ENCODE measurements at places on chromosomes 16 and 17.

DNA sequence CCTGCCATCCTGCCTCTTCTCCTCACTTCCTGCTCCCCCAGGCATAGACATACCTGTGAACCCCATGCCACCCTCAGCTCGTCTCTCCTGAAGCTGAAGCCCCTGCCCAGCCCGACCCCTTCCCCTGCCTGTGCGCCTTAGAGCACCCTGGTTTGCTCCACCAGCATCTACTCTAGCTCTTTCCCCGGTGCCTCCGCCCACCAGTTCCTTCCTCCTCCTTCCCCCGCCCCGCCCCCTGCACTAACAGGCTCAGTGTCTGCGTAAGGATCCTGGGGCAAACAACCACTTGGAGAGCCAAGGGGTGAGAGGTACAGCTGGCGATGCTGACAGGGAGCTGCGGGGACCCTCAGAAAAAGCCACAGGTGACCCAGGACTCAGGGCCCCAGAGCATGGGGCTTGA lies 1.9 kb downstream of the GPR142 start:
- DNase-seq, result peak; percentile 26

GRCh38 chr17:60695960-60696359 lies 18.3 kb downstream of the BCAS3 start:
- no peak for DNase-seq

GRCh38 chr17:72724267-72724666 lies 368.2 kb downstream of the SLC39A11 start:
- no peak for DNase-seq

DNA sequence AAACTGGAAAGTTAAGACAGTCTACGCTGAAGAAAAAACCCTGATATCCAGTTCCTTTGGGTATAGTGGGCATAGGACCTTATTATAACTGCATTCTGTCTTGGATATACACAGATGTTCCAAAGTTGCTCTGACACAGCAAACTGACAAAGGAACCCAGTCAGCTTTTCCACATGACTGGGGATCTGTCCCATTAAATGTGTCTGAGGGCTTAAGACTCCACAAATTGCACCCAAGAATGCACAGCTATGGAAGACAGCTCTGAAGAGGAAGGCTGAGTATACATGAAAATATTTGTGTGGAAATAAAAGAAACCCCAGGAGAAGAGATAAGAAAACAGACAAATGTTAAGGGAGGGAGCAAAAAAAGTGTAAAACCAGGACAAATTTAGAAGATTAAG lies 114.1 kb downstream of the SPAG9 start:
- DNase-seq, result no peak

DNA sequence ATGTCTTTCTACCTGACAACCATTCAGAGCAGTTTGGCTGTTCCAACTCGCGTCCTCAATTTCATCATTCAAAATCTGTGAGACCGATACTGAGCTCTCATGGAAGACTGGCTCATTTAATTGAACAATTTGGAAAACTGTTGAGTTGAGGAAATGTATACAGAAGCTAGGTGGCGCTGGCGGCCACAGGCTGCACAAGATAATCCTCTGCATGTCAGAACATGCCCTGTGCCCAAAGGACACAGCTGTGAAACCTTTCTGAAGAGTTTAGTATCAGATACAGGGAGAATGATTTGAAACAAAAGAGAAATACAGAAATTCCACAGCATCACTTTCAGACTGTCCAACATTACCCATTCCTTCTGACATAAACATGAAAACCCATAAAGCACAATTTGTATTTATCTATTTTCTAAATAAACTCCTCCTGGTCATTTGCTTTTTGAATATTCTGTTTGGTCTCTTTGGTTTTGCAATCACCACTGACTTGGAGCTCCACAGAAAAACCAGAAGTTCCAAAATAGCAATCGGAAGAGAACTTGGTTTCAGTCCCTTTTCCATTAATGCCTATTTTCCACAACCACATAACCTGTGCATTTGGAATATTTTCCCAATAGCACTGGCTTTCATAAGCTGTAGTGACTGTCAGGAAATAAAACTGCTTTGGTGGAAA lies 192.8 kb downstream of the MAP2K6 start:
- DNase-seq, result no peak

DNA sequence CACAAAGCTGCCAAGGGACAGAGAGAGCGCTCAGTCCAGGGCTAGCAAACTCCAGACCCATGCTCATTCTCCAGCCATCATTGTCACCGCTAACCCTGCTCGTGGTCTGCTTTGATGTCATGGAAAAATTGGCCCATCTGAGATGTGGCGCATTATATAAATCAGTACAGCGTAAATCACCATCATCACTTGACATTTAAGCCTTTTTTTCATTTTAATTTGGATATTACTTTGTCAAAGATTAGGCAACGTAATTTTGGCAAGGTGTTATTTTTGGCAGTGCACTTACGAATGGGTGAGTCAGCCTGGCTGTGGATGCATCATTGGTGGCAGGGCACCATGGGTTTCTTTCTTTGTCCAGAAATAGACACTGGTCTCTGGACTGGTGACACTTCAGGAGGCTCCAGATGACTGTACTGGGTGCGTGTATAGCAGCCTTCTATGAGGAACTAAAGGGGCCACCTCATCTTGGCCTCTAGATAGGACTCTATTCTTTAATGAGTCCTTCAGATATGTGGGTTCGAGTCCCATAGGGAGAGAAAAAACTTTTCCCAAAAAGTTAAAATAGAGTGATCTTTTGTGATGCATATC lies 166.3 kb downstream of the MSI2 start:
- DNase-seq, result no peak

DNA sequence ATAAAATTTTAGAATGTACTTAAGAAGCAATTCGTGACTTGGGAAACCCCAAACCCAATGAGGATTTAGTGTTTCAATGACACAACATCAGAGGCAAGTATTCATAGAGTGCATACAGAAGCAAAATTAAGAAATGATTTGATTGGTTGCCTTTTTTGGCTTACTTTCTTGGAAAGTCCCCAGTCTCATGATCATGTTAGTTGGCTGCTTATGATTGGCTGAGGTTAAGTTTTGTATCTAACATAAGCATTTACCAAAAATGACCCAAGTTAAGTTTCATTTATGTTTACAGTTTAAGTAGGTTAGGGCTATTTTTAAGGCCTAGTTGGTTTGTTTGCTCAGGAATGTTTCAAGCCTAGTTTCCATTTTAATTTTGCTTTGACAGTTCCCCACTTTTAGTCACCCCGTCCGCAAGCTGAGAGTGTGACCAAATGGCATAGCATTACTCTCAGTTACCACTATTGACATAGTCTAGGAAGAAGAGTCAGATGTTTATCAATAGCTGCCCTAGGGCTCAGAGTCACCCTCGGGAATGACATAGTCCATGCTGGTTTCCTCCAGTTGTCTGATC lies 36.2 kb downstream of the DGKE start:
- DNase-seq, result no peak

GRCh38 chr17:55763856-55764255 lies 13.0 kb downstream of the PCTP start:
- DNase-seq, result no peak

GRCh38 chr16:28313587-28313986 lies 21.3 kb downstream of the SBK1 start:
- DNase-seq, result no peak

DNA sequence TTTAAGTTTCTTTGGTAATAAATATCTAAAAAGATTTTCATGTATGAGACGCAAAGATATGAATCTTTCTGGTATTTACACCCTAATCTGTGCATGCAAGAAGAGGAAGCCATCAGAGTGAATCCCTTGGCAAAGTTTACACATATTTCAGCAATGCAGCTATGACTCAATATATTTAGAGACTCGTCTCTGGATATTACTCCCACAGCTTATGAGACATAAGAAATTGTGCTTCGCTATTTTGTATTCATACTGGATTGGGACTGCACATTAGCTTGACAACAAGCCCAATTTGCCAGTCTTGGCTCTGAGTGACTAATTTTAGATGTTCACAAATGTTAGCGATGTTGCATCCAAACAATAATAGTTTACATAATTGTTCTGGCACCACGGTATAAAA lies 532.0 kb downstream of the CDH11 start:
- no peak for DNase-seq

DNA sequence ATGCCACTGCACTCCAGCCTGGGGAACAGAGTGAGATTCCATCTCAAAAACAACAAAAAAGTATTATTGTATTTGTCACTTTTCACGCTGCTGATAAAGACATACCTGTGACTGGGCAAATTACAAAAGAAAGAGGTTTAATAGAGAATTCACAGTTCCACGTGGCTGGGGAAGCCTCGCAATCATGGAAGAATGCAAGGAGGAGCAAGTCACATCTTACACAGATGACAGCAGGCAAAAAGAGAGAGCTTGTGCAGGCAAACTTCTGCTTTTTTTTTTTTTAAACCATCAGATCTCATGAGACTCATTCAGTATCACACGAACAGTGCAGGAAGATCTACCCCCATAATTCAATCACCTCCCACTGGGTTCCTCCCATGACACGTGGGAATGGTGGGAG lies 41.5 kb upstream of the ETV4 start:
- DNase-seq, result no peak

- DNase-seq, result no peak
These were observed 19.0 kb downstream of the WWP2 start for GRCh38 chr16:69781118-69781517.

- no peak for DNase-seq
These were observed 603.7 kb downstream of the MAF start for GRCh38 chr16:78996790-78997189.

- no peak for DNase-seq
These were observed 5.0 kb downstream of the ZNF689 start for GRCh38 chr16:30605158-30605557.

DNA sequence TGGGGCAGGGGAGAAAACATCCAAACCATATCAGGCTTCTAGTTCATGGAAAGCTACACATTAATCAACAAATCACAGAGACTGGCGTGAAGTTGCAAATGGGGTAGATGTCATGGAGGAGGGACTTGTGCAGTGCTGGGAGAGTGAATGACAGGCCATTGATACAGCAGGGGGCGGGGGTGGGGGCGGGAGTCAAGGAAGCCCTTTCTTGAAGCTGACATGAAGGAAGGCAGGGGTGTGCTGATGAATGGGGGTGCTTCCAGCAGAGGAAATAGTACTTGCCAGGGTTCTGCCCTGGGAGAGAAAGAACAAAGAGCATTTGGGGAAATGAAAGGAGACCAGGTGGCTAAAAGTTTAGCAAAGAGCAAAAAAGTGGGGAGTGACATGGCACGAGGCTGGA lies 269.9 kb downstream of the SHISA9 start:
- DNase-seq, result no peak

GRCh38 chr17:48455791-48456190 lies 25.8 kb upstream of the SKAP1 start:
- no peak for DNase-seq

DNA sequence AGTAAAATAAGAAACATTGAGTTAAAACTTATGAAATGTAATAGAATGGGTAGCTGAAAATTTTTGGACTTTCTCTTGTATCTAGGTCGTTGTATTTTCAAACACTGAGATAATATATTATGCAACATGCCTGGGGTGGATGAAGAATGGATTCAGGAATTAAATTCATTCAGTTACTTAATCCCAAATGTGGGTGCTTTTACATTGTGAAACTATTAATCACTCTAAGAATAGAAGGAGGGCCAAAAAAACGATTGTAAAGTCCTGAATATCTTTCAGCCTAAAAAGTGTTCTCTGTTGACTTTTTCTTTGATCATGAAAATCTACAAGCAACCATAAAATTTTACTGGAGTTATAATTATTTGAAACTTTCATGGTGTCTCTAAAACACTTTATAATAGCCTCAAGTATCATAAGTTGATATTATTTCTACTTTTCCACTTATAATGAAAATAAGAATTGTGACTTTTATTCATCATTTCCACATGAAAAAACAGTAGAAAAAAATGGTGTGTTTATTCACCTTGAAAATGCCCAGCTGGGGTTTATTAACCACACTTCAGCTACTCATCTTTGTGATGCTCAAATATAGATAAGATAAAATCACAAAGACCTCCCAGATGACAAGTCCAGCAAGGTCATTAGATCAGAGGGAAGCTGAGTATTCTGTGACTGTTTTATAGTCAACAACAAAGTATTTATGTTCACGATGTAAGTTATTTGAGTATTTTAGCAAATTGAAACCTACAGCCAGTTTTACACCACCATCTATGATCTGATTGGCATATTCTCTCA lies 619.9 kb upstream of the SOX9 start:
- no peak for DNase-seq

DNA sequence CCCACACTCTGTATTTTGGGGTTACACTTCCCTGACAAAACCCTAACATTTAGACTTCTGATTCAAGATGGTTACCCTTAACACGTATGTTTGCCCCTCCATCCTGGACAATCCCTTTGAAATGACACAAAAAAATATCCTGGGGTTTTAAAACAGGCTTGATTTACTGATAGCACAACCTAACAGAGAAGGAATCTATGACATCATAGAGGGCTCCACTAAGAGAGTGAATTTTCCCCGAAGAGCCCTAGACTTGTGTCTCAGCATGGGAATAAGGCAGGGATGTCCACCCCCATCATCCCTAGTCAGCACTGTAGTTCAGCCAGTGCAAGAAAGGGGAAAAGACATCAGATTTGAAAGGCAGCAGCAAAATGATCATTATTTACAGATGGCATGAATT lies 15.8 kb upstream of the SRCIN1 start:
- DNase-seq, result no peak

GRCh38 chr16:66493490-66494401 lies 56.2 kb downstream of the TK2 start:
- DNase-seq, result no peak

- no peak for DNase-seq
These were observed 5.0 kb downstream of the ESRP2 start for GRCh38 chr16:68230956-68231355.

- no peak for DNase-seq
These were observed 6.7 kb downstream of the RUNDC3A start for GRCh38 chr17:44314869-44315661.

DNA sequence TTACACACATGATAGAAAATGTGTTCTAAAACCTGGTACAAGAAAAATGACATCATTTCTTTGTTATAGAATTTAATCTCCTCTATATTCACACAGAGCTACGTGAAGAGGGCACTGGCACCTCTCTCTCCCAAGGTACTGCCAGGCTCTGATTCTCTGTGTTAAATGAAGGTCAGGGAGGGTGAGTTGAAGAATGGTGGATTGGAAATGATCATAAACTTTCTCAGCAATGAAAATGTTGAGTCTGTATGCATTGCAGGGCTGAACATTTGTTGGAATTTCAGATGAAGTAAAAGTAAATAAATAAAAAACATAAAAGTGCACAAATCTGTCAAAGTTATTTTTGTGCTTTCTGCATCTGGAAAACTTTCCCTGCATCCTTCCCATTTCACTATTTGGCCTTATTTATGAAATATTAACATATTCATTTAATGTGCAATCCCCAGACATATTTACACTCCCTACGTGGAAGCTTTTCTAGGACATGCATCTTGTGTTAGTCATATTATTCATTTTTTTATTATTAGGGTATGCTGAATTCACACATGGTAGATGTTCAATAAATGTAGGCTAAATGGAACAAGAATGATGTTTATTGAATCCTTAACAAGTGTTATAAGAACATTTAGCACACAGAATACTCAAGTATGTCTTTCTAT lies 810.3 kb upstream of the CDH8 start:
- DNase-seq, result no peak

- DNase-seq, result no peak
These were observed 68.3 kb downstream of the MAF start for GRCh38 chr16:79532273-79532672.

- no peak for DNase-seq
These were observed 281.0 kb downstream of the FTO start for GRCh38 chr16:53984936-53985335.

Measured in activated CD8-positive, alpha-beta memory T cell treated with anti-CD3 and anti-CD28 coated beads for 4 hours (primary cell).